Stimulated activated CD4-positive, alpha-beta T cell treated with anti-CD3 and anti-CD28 coated beads, Interleukin-1b, Interleukin-23, amount 100 ng/mL, for 1 hour (primary cell): ENCODE measurements at places on chromosomes 1 and 21.

- DNase-seq, result no peak
These were observed 14.3 kb upstream of the RGS1 start for GRCh38 chr1:192561301-192561700.

DNA sequence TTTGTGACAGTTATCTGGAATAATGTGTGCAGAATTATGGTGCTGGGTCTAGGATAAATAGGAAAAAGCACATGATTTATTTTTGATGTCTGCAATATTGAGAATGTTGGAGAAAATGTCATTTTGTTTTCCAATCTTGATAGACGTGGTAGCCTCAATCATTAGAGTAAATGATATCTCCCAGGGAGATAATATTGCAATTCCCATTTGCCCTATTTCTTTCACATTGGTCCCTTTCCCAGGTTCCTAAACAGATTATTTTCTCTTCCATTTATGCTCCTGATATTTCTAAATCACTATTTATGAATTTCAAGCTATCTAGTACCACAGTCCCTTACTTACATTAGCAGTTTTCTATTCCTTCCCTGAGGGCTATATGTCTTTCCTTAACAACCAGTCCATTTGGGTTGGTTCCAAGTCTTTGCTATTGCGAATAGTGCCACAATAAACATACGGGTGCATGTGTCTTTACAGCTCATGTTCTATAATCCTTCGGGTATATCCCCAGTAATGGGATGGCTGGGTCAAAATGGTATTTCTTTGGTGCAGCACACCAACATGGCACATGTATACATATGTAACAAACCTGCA, 447.3 kb downstream of the PLA2G4A start:
- DNase-seq, result no peak

DNA sequence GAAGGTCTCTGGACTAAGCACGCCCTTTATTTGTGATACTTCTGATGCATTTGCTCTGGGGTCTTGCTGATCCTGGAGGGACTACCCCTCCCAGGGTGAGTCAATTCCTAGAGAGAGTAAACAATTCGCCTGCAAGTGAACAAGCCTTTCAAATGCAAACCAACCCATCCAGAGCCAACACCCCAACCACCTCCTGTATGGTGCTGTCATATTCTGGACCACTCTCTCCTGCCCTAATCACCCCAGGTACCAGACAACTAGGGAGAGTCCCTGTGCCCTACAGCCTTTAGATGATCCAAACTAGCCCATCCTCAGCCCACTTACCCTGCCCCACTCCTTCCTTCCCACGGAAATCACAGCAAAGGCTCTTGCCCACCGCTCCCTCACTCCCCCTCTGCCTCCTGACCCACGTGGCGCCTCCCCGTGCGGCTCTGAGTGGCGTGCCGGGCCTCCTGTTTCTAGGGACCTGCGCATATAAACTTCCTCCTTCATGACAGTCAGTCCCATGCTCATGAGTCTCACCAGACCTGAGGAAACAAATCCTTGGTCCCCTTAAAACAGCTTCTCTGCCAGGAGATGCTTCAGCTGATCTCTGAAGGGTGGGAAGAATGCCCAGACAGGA, 37.2 kb downstream of the ACTA1 start:
- no peak for DNase-seq

DNA sequence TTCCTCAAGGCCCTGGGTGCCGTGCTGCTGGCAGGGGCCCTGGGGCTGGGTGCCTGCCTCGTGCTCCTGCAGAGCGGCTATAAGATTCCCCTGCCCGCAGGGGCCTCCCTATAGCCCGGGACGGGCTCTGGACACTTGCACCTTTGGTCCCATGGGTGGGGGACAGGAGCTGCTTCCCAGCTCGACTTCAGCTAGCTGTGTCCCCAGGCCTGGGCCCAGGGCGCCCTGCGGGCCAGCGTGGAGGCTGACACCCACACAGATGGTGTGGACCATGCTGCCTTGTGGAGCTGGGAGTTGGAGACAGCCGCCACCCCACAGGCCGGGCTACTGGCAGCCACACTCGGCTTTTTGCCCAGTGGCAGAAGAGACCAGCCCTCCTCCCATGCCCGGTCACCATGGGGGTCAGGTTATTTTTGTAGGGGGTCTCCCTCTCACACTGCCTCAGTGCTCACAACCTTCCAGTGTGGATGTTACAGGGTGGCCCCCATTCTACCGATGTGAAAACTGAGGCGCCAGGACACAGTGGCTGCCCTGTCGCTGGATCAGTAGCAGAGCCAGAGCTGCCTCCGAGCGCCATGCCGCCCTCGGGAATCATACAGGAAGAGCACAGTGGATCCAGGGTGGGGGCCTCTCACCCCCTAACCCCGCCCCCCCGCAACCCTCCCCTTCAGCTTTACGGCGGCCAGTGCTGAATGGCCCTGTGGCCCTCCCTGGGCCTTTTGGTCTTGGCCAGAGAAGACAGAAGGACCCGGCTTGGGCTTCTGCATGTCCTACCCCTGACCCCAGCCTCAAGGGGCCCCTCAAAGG, 57.8 kb downstream of the DISP3 start:
- DNase-seq, result no peak

- no peak for DNase-seq
These were observed 514 bp downstream of the S1PR1 start for GRCh38 chr1:101237229-101237837.

DNA sequence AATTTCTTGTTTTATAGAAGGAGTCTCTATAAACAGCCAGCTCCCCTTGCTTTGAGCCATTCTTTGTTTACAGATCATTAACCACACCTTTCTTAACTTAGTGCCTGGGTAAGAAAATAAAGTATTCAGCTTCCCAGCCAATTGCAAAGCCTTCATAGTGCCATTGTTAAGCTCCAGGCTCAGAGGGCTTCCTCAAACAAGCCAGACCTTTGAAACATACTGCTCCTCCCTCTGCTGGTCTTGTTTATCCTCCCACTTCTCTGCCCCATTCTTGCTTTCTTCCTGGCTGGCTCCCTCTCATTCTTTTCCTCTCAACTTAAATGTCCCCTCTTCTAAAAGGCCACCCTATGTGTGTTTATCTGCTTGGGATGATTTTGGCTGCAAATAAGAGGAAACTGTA, 319.4 kb upstream of the ST6GALNAC5 start:
- no peak for DNase-seq

DNA sequence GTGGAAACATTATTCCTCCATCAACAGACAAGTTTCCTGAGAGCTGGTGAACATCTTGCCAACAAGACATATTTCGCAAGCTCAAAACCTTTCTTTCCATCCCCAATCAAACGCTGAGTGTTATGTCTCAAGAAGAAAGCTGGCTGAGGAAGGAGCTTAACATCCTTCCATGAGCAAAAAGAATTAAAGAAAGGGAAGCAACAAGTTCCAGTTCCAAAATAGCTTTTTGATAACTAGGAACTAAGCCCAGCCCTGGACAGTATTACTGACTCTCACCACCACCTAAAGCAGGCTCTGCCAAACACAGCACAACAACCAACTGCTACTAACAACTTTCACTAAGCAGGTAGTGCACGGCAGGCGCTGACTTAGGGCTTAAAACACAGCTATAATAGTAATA, 50.2 kb downstream of the CAPZB start:
- no peak for DNase-seq

GRCh38 chr1:114756009-114756892, 1.5 kb downstream of the CSDE1 start:
- DNase-seq, result no peak

- no peak for DNase-seq
These were observed 576.6 kb downstream of the ADGRL2 start for GRCh38 chr1:82377201-82377884.

- DNase-seq, result no peak
These were observed 98.9 kb downstream of the LYST start for GRCh38 chr1:235767795-235768194.

GRCh38 chr1:226541231-226541630, 7.3 kb upstream of the STUM start:
- no peak for DNase-seq

DNA sequence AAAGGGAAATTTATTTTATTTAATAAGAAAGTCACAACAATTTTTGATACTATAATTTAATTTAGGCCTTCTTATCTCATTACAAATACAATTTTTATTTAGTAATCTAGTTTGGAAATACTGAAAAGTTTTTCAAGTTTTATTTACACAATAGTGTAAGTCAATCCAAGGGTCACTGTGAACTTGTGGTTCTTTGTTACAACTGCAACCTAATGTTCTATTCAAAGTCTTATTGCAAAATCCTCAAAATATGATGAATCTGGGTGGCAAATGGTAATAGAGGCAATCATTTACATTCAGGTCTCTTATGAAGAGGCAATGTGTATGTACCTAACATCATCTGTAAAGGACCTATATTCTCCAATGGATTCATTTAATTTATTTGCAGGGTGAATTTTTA, 421.2 kb downstream of the DPYD start:
- no peak for DNase-seq

- no peak for DNase-seq
These were observed 3.2 kb upstream of the TTLL10 start for GRCh38 chr1:1170215-1171091.

GRCh38 chr21:45200581-45201296, 87.0 kb downstream of the POFUT2 start:
- no peak for DNase-seq

DNA sequence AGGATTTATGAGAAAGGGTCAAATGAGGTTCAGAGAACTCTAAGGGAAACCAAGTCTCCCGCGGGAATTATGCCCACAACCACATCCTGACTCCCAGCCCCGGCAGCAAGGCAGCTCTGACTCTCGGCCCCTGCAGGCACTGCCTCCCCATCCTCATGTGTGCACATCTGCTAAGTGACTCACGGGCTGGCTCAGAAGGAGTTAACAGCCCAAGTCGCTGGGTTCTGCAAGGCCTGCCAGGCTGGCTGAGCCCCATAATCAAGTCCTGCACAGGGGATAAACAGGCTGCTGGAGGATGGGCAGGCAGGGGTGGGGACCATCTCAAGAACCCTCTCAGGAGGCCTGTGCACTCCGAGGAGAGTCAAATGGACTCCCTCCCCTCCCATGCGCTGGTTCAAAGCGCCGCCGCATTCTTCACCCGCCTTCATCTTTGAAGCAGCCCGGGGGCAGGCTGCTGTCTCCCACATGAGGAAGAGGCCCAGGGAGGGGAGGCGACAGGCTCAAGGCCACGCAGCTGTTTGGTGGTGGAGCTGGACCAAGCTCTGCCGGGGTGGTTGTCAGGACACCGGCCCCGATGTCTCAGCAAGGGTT, 344.3 kb downstream of the MATN1 start:
- DNase-seq, result no peak

DNA sequence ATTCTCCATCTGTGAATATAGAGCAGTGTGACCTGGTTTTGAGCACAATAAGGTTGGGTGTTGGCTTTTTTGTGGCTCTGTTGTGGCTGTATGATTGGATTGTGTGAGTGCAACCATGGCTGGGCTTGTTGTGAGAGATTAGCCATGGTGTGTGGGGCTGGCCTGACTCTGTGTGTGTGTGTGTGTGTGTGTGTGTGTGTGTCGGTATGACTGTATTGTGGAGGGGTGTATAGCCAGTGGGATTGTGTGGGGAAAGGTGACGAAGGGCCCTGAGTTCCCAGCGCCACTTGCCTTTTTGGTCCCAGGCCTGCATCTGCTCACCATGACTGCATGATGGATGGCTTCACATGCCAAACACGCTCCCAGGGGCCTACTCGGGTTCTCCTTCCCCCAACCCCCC, 5.9 kb upstream of the SLC6A9 start:
- no peak for DNase-seq

DNA sequence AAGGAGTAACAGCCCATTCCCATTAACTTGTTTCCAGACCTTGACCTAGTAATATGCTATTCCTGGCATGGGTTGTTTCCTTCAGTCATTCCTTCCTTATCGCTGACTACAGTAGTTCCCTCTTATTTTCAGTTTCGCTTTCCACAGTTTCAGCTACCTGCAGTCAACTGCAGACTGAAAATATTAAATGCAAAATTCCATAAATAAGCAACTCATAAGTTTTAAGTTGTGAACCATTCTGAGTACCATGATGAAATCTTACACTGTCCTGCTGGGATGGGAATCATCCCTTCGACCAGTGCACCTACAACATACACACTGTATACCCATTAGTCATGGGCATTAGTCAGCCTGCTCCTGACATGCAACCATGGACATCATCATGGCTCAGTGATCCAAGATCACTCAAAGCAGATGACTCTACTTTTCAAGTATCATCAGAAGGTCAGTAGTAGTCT, 66.7 kb downstream of the CCDC30 start:
- DNase-seq, result no peak

DNA sequence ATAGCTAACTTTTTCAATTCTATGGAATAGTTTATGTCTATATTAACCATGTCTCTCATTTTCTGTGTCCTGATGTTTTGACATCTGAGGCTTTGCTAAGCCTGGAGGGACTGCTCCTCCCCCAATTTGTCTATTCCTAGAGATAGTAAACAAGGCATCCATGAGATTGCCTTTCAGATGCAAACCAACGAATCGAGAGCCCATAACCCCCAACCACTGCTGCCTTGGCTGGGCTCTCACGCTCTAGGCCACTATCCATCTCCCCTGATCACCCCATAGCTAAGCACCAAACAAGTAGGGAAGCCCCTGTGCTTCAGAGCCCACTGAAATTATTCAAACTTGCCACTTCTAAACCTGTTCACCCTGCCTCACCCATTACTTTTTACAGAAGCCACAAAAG, 437.7 kb downstream of the SETD4 start:
- DNase-seq, result no peak

DNA sequence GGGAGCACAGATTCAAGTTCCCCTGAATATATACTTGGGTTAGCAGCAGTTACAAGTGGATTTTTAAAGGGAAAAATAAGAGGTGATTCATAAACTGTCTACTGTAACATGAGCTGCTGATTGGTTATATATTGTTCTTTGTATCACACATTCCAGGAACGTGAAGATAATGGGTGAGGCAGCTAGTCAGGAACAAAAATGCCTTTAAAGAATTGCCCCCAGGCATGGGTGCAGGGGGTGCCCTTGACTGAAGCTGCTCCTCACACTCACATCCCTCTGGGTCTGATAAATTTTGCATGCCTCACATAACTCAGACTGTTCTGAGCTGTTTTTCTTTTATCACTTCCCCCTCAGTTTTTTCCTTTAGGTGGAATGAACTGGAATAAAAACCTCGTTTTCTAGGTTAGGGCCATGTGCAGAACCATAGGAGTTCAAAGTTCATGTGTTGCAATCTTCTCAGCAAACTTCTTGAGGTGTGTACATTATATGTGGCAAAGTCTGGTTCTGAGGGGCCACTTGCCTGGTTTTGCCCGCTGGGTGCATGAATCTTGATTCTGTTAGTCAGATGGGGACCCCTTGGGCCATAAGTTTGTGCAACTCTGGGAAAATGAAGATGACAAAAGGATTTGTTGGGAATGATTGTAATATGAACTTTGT, 21.1 kb downstream of the TBX19 start:
- DNase-seq, result no peak
